ENCODE measurements at places on chromosomes 4 and X. TPM values are rescaled to one million over a fixed set of nuclear protein-coding genes. Genes with fewer than 3 reads are reported as not detected.

Gene MAOB
- 12.9 TPM for total RNA-seq

Gene INTS6L
- 20.5 TPM for total RNA-seq

Gene ARHGAP36
- total RNA-seq = 8.5 TPM

Gene GUCY1B1
- 115 TPM for total RNA-seq

Gene GAGE10
- not detected for total RNA-seq

Gene SERTM2
- total RNA-seq = 0.23 TPM

Gene MMAA
- 11.8 TPM for total RNA-seq

Gene PABPC1L2B
- total RNA-seq = 0.92 TPM

Gene ARR3
- total RNA-seq = not detected

Gene HTRA3
- 2.8 TPM for total RNA-seq

Gene SSX2B
- total RNA-seq = not detected

Gene PAK3
- 204 TPM for total RNA-seq

Gene NEUROG2
- 1.6 TPM for total RNA-seq

Gene AKAP14
- total RNA-seq = 5.1 TPM

Gene PRDM8
- total RNA-seq = 5.3 TPM
